ENCODE measurements at places on chromosomes 6 and 20.

- DNase-seq = no peak
Observed at GRCh38 chr20:23293689-23294088, 56.9 kb upstream of the NXT1 start.

DNA sequence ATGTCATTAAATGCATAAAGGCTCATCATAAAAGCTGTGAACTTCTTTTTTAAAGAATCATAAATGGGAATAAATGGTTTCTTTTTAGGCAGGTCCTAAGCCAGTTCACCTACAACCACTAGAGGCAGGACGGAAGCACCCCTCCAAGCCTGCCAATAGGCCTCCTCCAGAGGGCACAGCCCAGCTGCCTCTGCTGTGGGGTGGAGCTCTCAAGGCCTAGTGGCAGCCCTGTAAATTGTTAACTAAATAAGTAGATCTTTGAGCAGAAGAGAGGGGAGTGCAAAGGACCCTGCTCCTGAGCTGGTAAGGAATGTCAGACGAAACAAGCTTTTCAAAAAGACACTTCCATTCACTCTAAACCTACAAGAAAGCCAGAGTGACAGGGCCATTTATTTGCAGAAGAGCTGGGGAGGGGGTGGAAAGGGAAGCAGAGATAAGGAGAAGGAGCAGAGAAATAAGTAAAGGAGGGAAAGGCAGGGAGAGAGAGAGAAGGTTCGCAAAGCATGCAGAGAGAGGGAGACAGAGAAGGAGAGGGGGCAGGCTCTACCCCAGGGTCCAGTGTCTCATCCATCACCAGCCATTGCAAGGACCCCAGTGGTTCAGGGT is 18.0 kb upstream of the MAFB start:
- DNase-seq = peak; percentile 43

DNA sequence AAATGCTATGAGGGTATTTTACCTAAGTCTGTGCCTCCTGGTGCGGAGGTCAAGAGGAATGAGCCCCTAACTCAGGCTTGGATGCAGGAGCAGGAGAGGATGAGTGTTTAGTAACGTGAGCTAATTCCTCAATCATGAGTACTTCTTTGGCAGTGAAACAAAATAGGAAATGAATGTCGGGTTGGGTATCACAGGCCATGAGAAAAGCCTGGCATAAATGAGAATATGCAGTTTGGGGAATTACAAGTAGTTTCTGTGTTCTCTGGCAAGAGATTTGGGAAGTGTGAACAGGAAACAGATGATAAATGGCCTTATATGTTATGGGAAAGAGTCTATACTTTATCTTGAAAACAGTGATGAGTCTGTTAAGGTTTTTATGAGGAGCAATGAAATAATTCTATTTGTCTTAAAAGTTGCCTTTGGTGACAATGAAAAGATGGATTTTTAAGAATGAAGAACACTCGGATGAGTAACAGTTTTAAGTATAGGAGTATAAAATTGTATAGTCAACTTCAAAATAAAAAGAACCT is 59.0 kb upstream of the RNF146 start:
- no peak for DNase-seq

- DNase-seq = no peak
Observed at GRCh38 chr20:37969949-37970855, 63.1 kb downstream of the TTI1 start.

DNA sequence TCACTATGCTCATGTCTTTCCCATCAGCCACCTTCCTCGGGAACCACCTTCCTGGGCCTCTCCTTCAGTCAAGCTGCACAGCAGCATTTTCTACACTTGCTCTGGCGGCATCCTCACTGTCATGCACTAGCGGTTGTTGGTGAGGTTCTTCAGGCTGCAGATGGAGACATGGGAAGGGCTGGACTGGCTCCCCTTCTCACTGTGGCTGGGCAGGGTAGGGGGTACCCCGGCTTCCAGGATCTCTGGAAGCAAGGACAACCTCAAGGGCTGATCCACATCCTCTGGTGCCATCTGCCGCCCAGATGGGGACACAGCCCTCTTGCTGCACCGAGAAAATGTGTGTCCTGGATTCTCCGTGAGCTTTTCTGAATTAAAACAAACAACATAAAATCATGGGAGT is 180.1 kb upstream of the RNF24 start:
- DNase-seq = no peak

GRCh38 chr6:79241228-79241627 is 6.7 kb upstream of the HMGN3 start:
- DNase-seq = no peak

DNA sequence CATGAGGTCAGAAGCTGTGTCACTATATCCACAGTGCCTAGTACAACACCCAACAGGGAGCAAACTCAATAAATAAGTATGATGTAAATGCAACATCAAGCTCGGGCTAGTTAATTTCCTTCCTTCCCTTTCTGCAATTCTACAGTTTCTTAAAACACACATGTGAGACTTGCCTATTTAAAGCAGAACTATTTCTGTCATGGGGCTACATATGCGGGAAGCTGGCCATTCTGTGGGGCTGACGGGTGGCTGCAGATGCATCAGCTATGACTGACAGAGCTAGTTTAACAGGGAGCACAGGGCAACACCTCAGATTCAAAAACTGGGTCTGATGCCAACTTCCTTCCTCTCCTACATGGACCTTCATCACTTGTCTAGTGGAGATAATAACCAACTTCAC is 118.1 kb upstream of the ENPP5 start:
- DNase-seq = no peak

All from NB4 (cell line).